Fibroblast of upper back skin (primary cell): ENCODE measurements at places on chromosomes 1 and 21.
A peak's percentile ranks its signal among the peaks of the same experiment; 100 is the strongest.

DNA sequence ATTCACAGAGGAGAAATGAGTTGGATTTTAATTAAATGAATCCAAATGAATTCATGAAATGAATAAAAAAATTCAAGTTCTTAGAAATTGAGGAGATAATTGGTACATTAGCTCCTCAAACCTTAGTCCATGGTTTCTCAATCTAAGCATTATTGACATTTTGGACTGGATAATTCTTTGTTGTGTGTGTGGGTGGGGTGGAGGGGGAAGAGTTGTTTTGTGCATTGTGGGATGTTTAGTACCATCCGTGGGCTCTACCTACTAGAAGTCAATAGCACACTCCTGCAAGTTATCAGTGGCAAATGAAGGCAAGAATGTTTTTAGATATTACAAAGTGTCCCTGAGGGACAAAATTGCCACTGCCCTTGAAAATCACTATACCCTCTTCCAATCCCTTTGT lies 431.9 kb downstream of the PLPP3 start:
- DNase-seq, result no peak

DNA sequence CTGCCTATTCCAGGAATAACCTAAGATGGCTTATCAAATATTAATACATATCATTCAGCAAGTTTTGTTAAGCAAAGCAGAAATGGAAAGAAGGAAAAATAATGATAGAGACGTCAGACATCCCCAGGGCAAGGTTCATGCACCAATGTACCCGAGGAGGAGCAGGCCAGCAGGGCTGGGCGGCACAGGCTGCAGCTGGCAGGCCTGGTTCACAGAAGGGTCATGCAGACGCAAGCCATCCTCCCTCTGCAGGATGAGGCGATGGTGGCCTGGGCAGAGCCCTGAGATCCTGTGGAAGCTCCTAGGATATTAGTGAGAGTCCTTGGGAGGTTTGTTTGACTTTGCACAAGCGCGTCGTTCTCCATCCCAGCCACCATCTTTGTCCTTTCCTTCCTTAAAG lies 30.0 kb downstream of the BATF3 start:
- no peak for DNase-seq

DNA sequence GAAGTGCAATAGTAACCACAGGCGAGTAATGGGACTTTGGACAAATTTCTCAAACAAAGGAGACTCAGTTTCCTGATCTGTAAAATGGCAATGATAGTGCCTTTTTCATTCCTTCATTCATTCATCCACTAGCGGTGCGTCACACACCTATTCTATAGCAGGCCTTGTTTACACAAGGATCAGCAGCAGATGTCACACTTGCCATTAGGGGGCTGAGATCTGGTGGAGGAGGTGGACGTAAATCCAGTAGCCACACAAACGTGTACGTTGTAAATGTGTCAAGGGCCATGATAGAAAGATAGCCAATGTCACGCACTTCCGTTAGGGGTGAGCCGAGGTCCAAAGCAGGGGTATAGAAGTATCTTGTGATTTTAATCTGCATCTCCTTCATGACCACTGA lies 34.2 kb downstream of the SERINC2 start:
- DNase-seq, result no peak

GRCh38 chr1:228304225-228304624 lies 96.4 kb downstream of the OBSCN start:
- DNase-seq, result no peak

- DNase-seq, result no peak
Observed at GRCh38 chr1:220420726-220421125, 107.2 kb upstream of the MARK1 start.

DNA sequence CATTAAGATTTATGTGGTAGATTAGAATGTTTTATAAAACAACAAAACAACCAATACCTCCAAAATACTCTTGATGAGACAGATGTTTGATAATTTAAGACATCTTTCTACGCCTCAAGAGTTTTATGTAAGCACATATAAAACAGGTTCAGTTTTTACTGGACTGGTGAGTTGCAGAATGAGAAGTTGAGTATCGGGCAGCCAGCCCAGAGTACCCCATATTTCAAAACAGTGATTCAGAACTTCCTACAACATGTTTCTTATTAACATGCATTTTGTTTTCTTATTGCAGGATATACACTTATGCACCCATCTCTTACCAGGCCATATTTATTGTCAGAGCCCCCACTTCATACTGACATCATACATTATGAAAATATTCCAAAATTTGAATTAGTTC lies 91.4 kb upstream of the RAVER2 start:
- no peak for DNase-seq

DNA sequence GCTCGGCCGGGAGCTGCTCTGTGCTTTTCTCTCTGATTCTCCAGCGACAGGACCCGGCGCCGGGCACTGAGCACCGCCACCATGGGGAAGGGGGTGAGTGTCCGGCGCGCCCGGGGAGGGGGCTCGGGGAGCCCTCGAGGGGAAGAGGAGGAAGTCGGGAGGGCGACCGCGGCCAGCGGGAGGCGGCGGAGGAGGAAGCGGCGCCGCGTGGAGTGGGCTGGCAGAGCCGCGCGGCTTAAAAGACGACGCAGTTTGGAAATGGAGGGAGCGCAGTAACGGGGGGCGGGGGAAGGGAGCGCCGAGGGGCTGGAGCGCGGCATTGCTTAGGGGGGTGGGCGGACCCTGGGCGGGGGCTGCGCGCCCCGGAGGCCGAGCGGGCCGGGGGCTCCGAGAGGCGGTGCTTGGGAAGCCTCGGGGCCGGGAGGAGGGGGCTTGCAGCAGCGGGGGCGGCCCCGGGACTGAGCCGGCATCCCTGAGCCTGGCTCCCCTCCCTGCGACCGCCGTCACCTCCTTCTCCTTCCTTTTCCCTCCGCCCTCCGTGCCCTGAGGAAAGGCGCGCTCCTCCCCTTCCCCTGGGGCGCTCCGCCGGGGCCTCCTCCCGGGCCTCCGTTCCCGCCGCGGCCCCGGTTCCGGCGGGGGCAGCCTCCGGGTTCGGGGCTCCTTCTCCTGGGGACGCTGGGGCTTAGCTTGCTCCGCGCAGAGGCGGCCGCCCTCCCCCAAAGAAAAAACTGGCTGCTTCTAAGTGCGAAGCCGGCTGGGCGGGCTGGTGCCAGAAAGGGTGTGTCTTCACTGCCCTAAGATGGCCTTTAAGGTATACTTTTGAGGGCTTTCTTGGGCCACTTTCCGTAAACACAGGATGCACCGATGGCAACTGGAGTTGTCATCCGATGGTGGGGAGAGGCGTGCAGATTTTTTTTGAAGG lies 648 bp downstream of the ATP1A1 start:
- peak; percentile 38 for DNase-seq

GRCh38 chr1:85174503-85174902 lies 26.3 kb downstream of the SYDE2 start:
- no peak for DNase-seq

- DNase-seq, result no peak
Observed at GRCh38 chr1:155040358-155041093, 6.9 kb downstream of the DCST1 start.

- no peak for DNase-seq
Observed at GRCh38 chr1:116571215-116571919, 541 bp upstream of the CD58 start.

GRCh38 chr1:10882069-10882468 lies 85.6 kb upstream of the CASZ1 start:
- no peak for DNase-seq

GRCh38 chr1:47390843-47391242 lies 25.2 kb upstream of the FOXE3 start:
- DNase-seq, result no peak
